ENCODE measurements at places on chromosomes 1 and 21. TPM values are rescaled to one million over a fixed set of nuclear protein-coding genes. Genes with fewer than 3 reads are reported as not detected.

GRCh38 chr1:182702826-182703524 is 18.6 kb upstream of the RGS8 start:
- no peak for DNase-seq

GRCh38 chr1:63888984-63889383 is 115.2 kb downstream of the ROR1 start:
- no peak for DNase-seq

The SLC2A5 gene
- total RNA-seq: 6.4 TPM

GRCh38 chr1:218249338-218250140 is 35.6 kb upstream of the RRP15 start:
- DNase-seq: no peak

DNA sequence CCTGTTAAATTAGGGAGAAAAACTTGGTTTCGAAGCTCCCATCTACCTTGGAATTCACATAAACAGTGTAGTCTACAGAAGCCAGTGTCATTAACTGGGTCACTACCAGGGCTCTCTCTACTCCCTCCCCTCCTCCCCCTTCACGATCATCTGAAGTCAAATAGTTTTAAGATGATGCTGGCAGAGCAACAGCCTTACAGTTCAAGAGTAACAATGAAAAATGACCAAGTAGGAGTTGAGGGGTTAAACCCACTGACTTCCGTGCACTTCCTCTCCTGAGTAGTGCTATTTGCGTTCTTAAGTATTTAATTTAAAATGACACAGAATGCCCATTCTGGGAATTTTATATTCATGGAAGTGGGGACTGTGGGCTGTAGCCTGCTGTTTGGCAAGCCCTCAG is 236.9 kb downstream of the SIPA1L2 start:
- DNase-seq: no peak

Data from kidney (tissue), 22 donors.